ENCODE measurements at places on chromosomes 6 and 20.

GRCh38 chr6:82331031-82331773, 32.4 kb upstream of the TPBG start:
- no peak for DNase-seq

DNA sequence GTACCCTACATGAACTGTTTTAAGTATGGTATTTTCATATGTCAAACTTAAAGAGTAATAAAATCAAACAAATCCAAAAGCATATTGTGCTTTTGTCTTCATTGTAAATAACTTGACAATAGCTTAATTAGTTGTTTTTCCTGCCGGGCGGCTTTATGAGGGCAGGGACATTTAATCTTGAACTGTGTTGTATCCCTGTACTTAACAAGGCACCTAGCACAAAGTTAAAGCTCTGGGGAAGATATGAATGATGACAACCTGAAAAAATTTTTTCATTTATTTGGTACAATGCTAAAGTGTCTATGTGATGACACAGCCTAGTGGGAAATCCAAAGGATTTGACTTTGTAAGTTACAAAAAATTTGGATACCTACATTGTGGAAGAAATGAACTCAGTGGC, 502 bp upstream of the HACE1 start:
- no peak for DNase-seq

DNA sequence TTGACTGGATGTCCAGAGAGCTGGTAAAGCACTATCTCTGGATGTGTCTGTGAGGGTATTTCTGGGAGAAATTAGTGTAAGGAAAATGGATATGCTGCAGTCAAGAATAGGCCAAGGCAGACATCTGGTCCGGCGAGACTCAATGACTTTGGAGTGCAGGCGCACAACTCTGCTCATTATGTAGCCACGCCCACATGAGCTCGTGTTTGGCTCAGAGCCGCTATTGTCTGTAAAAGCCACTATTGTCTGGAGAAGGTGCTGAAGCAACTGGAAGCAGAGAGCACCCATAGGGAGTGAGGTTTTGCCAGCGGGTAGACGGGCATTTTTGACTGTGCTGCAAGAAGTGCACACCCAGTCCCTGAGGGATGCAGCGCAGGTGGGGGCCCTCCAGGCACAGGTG, 305.0 kb upstream of the POU3F2 start:
- no peak for DNase-seq

DNA sequence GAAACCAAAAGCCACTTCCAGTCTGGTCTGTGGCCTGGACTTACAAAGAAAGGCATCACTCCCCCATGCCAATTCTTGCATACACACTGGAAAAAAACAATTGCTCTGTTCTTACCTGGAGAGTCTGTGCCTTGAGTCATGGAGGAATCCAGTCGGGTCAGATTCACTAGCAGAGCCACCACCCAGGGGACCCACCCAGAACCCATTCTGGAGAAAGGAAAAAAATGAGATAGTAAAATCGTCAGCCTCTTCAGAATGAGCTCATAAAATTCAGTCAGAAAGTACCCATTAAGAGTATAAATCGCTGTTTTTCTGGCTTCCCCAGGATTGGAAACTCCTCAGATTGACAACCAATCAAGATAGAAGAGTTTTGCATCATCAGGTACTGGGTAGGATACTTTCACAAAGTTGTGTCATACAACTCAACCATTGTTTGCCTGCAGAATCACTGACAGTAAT, at the start of gene HLA-DOB:
HLA-DOB (minus strand) TSS at position 257 of the 459 bp plus-strand sequence; CDS start at position 206, 51 bp downstream.
- DNase-seq, result no peak

DNA sequence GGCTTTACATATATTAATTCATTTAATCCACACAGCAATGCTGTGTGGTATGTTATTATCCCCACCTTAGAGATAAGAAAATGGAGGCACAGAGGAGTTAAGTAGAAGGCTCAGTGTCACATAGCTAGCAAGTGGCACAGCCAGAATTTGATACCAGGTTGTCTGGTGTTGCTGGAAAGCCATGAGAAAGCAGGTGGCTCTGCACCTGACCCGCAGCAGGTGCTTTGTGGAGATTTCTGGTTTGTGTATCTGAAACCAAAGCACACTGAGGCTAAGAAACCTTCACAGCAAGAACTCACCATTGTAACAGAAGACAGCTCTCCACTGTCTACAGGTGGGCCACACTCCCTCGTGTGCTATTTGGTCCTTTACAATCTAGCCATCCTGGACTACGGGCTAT, 7.5 kb downstream of the ELMO2 start:
- no peak for DNase-seq

All from NCI-H187 (cell line).